ENCODE measurements at places on chromosomes 16 and 17.

- no peak for DNase-seq
These were observed 28.9 kb upstream of the PRKCA start for GRCh38 chr17:66273586-66273848.

- DNase-seq: no peak
These were observed 24.8 kb downstream of the ANKRD40 start for GRCh38 chr17:50682938-50683337.

DNA sequence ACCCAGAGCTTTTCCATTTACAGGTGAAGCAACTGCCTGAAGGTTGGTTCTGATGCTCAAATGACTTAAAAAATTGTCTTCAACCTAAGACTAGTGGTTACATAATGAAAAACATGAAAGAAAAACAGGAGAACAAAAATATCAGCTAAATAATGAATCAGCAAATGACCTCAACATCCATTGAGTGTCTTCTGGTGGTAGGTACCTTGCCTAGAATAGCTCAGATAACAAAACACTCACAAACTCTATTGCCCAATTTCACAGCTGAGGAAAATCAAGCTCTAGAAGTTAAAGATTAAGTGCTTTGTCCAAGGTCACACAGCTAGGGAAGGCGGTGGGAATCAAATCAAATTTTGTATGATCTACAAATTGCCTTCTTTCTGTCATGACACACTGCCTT is 304.6 kb upstream of the CDH11 start:
- DNase-seq: no peak

- DNase-seq: no peak
These were observed 49.6 kb downstream of the ABR start for GRCh38 chr17:1130191-1130590.

GRCh38 chr17:58436245-58436644 is 18.9 kb upstream of the RNF43 start:
- DNase-seq: no peak

DNA sequence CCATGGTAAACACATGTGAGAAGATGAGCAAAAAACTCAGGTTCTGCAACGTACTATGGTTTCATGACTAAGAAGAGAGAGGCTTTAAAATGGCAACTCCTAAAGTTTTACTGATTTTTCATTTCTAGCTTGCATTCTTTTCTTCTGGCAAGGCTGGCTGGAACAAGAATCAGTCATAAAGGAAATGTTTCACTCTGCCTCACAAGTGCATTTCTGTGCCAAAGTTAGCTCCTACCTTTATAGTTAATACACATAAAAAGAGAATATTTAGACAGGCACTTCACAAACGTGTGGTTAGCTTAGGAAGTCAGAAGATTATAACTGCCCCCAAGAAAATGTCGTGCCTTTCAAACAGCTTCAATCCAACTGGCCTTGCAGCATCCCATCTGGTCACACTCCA is 417.1 kb upstream of the CDH11 start:
- no peak for DNase-seq

DNA sequence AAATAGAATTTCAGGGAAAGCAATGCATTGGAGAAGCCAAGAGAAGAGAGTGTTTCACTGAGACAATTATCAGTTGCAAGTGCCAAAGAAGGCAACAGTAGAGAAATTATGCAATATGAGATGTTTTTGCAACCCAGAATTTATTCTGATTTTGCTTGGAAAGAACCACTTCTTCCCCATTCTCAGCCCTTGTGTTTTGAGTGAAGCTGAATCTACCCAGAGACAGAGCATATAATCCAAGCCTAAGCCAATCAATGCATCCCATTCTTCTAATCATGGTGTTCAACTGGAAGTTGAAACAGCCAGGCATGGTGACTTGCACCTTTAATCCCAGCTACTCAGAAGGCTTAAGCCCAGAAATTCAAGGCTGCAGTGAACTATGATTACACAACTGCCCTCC is 6.9 kb upstream of the SCNN1G start:
- DNase-seq: no peak

- DNase-seq: no peak
These were observed 140.6 kb downstream of the CDK5R1 start for GRCh38 chr17:32627239-32627996.

GRCh38 chr17:41521574-41522261 is 3.0 kb upstream of the KRT15 start:
- DNase-seq: no peak

GRCh38 chr17:42979511-42980273 is at the start of gene PTGES3L:
Gene PTGES3L, minus strand, starts transcription at chr17:42980080. Its CDS starts 27 bp downstream, at chr17:42980053.
- no peak for DNase-seq

- no peak for DNase-seq
These were observed 339.0 kb downstream of the SNX29 start for GRCh38 chr16:12315330-12316136.

- DNase-seq: no peak
These were observed 9.7 kb downstream of the RAP1GAP2 start for GRCh38 chr17:2805961-2806360.

DNA sequence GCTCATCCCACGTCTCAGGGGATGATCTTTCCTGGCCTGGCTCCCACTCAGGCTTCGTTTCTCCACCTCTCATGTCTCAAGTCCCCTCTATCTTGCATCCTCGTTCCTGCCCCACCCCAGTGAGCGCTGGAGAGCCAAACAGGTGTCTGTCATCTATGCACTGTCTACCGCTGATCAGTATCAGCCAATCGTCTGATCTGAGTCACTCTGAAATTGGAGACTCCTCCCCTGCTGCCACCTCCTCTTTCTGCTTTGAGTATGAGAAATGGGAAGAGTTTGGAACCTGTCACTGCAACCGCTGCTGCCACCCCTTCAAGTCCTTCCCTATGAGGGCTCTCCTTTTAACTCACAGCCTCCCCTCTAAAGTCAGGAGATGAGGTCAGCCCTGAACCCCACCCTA is 28.0 kb downstream of the FZD2 start:
- DNase-seq: no peak

DNA sequence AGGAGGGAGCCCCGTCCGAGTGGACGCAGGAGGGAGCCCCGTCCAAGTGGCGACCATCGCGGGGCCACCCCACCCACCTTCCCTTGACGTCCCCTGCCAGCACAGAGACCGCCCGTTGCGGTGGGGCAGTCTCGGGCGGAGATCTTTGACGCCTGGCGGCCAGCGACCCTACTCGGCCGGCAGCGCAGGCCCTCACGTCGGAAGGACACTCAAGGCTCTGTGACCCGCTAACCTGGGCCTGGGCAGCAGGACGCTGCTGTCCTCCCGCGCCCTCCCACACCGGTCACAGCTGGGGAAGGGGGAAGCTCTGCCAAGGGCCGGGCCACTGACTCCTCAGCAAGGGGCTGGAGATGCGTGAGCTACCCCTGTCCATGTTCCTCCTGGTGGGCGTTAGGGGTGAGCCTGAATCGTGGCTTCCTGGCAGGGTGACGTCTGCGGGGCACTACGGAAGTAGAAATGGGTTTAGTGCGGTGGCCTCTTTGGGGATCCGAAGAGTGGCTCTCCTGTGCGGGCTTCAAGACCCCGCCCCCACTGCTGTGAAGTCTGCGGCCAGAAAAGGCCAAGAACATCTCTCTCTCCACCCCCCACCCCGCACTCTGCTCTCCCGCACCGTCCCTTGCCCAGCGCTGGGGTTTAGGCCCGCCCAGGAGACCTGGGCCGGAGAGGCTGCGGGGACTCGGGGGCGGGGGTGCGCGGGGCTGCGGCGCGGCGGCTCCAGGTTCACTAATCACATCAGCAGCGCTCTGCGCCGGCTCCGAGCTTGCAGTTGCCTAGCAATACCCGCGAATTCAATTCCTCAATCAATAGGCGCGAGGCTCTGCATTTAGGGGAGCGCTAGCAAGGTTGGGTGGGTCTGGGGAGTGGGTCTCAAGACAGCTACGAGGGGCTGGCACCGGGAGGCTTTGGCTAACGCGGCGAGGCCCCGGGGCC is 5.8 kb downstream of the CBX8 start:
- no peak for DNase-seq

- no peak for DNase-seq
These were observed 3.6 kb downstream of the ADCY7 start for GRCh38 chr16:50269769-50270509.

DNA sequence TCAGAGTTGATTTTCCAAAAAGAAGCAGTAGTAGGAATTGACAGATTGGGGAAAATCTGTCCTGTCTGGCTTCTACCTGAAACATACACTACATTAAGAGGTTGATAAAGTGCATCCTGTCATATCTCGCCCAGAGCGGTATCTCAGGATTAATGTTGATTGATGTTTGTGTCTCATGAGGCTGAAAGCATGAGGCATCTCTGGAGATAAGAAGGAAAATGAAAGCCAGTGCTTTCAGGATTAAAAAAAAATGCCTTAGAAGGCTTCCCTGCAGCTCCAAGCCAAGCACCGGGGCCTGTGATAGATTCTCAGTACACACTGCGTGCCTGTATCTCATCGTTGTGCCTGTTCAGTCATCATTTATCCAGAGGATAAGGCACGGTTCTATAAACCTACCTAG is 26.4 kb upstream of the CD300E start:
- DNase-seq: no peak

All from cortex of kidney (tissue), 1 donor.